ENCODE measurements at places on chromosomes 16 and 17. TPM values are rescaled to one million over a fixed set of nuclear protein-coding genes. Genes with fewer than 3 reads are reported as not detected.

DNA sequence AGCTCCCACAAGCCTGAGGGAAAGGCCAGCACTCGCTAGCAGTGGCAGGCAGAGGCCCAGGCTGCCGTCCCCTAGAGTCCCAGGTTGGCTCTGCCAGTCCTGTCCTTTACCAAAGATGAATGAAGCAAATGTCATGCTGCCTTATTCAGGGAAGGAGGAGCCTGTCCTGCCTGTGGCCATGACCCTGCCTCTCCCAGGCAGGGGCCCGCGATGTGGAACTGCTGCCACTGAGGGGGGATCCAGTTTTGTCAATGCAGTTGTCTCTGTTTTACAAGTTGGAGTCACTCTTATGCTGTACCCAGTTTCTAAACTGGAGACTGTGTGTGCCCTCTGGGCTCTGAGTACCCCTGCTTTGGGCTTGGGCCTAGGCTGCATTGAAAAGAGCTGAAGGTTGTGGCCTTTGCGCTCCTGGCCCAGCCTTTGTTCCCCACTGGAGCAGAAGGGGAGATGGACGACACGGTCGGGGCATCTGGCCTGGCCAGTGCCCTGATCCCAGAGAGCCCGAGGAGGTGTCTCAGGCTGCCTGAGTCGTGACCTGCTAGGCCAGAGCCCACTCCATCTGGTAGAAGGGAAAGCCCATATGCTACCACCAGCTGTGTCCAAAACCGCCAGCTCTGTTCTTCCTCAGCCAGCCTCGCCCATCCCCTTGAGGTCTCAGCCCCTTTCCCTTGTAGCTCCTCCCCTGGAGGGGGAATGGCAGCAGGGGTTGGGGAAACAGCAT is 5.5 kb downstream of the LIMD2 start:
- no peaks in the 10 kb centered on the region for H3K27me3 ChIP-seq
- no peak for DNase-seq
- no peak overlapping the region for H3K27ac ChIP-seq
- peaks cover 91% of the 10 kb centered on the region for H3K36me3 ChIP-seq

Gene NLRC3
- 1.6 TPM for total RNA-seq

Gene CBFB
- 22.2 TPM for total RNA-seq

GRCh38 chr16:70665113-70665694 is 18.8 kb downstream of the IL34 start:
- H3K4me1 ChIP-seq: peaks cover 7% of the 10 kb centered on the region
- H3K27me3 ChIP-seq: no peaks in the 10 kb centered on the region
- DNase-seq: no peak
- peaks cover 79% of the 10 kb centered on the region for H3K36me3 ChIP-seq
- no peak overlapping the region for H3K27ac ChIP-seq

GRCh38 chr17:17028878-17029535 is 13.2 kb upstream of the MPRIP start:
- no peak overlapping the region for H3K27ac ChIP-seq
- H3K27me3 ChIP-seq: no peaks in the 10 kb centered on the region
- no peak for DNase-seq
- H3K4me3 ChIP-seq: no peak overlapping the region

- no peaks in the 10 kb centered on the region for H3K36me3 ChIP-seq
- H3K4me3 ChIP-seq: no peak overlapping the region
- no peaks in the 10 kb centered on the region for H3K27me3 ChIP-seq
Observed at GRCh38 chr16:75062135-75062975, 54.2 kb downstream of the LDHD start.

DNA sequence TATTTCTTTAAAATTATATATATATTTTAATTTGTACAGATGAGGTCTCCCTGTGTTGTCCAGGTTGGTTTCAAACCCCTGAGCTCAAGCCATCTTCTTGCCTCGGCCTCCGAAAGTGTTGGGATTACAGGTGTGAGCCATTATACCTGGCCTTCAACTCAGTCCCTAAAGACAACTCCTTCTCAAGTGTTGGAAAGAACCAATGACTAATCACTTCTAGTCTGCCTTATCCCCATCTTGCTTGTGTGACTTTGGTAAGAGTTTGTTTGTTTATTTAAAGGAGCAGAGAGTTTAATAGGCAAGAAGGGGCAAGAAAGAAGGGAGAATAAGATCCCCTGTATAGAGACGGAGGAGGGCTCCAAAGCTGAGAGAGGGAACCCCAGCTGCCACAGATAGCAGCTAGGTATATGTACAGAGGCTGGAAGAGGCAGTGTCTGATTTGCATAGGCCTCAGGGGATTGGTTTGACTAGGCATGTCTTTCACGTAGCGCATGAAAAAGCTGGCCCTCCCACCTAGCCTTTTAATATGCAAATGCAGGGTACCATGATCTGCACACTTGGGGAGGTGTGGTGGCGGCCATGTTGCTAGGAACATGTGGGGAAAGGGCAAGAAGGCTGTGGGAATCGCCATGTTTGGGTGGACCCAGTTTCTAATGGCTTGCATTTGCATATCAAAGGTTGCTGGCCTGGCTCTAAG is 21.5 kb downstream of the ABCC1 start:
- no peak overlapping the region for H3K4me3 ChIP-seq
- no peaks in the 10 kb centered on the region for H3K27me3 ChIP-seq
- H3K36me3 ChIP-seq: no peaks in the 10 kb centered on the region
- DNase-seq: no peak
- H3K4me1 ChIP-seq: peaks cover 42% of the 10 kb centered on the region

Gene HP
- 2.9 TPM for total RNA-seq

Gene HS3ST2
- total RNA-seq: 0.32 TPM

DNA sequence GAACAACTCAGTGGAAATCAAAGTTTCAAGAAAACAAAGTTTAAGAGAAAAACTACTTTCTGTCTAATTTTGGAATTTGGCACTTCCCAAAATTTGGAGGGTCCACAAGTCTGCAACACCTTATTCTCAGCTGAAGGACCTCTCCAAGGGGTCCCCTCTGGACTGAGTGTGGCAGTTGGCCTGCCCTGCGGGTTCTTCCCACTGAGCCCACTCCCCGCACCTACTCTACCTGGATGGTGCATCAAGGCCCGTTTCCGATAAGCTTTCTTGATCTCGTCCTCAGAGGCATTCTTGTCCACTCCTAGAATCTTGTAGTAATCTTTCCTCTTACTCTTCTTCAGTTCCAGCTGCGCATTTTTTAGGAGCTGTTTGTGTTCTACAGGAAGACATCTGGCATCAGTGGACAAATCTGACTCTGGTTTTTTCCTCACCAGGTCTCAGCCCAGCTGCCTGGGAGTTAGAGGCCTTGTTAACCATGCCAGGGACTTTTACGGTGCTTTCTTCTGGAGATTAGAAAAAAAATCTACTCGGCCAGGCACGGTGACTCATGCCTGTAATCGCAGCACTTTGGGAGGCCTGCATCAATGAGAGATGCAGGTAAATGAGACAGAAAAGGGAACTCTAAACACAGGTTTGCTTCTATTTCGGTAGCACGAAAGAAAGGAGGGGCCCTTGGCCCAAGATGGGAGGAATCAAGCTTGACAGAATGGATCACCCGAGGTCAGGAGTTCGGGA is 15.6 kb downstream of the CNP start:
- no peak overlapping the region for H3K4me3 ChIP-seq
- no peak overlapping the region for H3K27ac ChIP-seq
- no peaks in the 10 kb centered on the region for H3K4me1 ChIP-seq
- DNase-seq: no peak
- H3K36me3 ChIP-seq: peaks cover 99% of the 10 kb centered on the region

DNA sequence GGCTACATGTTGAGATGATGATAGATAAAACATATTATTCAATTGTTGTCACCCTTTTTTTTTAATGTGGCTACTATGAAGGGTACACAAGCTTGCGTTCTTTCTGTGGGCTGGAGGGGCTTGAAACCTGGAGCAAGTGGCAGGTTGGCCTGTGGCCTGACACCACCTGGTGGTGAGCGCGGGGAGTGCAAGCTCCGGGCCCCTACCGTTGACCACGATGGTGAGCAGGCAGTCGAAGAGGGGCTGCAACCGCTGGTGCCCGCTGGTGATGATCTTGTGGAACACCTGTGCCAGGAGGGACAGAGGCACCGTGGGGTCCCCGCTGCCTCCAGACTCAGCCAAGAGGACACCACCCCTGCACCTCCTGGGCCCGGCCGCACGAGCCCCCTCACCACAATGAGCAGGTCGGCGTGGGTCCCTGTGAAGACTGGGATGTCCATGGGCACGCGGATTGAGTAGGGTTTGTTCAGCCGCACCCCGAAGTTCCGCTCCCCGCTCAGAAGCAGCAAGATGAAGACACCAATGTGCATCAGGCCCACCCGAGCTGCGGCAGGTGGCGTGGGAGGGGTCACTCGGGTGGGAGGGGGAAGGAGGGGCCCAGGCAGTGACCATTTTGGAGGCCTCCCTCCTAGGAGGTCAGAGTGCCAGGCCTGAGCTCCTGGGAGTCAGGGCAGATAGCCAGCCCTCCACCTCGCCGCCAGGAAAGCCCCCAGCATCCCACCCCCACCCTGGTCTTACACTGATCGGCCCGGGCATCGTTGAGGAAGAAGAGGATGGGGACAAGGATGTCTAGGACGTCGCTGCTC is 14.4 kb downstream of the HID1 start:
- peaks cover 6% of the 10 kb centered on the region for H3K4me1 ChIP-seq
- DNase-seq: peak; percentile 76
- no peak overlapping the region for H3K4me3 ChIP-seq
- no peak overlapping the region for H3K27ac ChIP-seq
- H3K36me3 ChIP-seq: peaks cover 70% of the 10 kb centered on the region

GRCh38 chr16:75225092-75225491 is 6.3 kb downstream of the CTRB1 start:
- H3K27ac ChIP-seq: no peak overlapping the region
- peaks cover 8% of the 10 kb centered on the region for H3K27me3 ChIP-seq
- H3K36me3 ChIP-seq: peaks cover 27% of the 10 kb centered on the region

Gene SLC4A1
- 2.4 TPM for total RNA-seq

GRCh38 chr17:16477255-16477654 is 14.7 kb downstream of the LRRC75A start:
- peak; percentile 41 for DNase-seq
- no peak overlapping the region for H3K27ac ChIP-seq
- H3K4me3 ChIP-seq: no peak overlapping the region
- no peaks in the 10 kb centered on the region for H3K4me1 ChIP-seq
- no peaks in the 10 kb centered on the region for H3K36me3 ChIP-seq

Gene LPCAT2
- 5.0 TPM for total RNA-seq

Gene DCUN1D3
- total RNA-seq: 12.1 TPM

Gene HOXB4
- 0.28 TPM for total RNA-seq

GRCh38 chr17:73027130-73027741 is 65.3 kb downstream of the SLC39A11 start:
- H3K27ac ChIP-seq: no peak overlapping the region
- no peaks in the 10 kb centered on the region for H3K27me3 ChIP-seq
- no peak overlapping the region for H3K4me3 ChIP-seq

DNA sequence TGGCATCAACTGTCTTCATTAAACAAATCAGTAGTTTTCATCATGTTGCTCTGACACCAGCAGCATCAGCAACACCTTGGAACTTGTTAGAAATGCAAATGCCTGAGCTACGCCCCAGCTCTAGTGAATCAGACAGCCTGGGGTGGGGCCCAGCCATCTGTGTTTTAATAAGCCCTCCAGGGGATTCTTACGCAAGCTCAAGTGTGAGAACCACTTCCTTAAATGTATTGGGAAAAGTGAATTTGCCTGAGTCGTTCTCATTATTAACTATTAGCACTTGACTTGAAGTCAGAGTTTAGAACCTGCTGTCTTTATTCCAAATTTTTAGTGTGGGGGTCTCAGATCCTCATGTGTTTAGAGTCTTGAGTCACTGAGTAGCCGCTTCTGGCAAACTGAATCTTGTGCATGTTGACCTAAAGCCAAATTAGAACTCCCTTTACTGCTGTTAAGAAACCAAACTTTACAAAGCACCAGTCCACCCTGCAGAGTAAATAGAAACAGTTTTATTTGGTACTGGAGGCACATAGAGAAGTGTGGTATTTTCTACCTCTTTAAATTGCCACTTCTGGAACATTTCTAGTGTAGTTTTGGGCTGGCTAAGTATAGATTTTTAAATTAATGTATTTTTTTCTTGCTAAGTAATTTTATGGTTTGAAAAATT is 137.4 kb upstream of the COX10 start:
- no peaks in the 10 kb centered on the region for H3K27me3 ChIP-seq
- peak overlapping the region; percentile 50 for H3K27ac ChIP-seq
- H3K4me1 ChIP-seq: no peaks in the 10 kb centered on the region
- DNase-seq: peak; percentile 67

- no peaks in the 10 kb centered on the region for H3K36me3 ChIP-seq
- no peaks in the 10 kb centered on the region for H3K4me1 ChIP-seq
- H3K27ac ChIP-seq: no peak overlapping the region
- no peak for DNase-seq
Observed at GRCh38 chr17:30557916-30558685, 80.9 kb downstream of the GOSR1 start.

GRCh38 chr16:23365602-23366240 is 63.6 kb downstream of the SCNN1B start:
- H3K36me3 ChIP-seq: no peaks in the 10 kb centered on the region
- peaks cover under 1% of the 10 kb centered on the region for H3K27me3 ChIP-seq

- H3K27me3 ChIP-seq: peaks cover 24% of the 10 kb centered on the region
- no peak overlapping the region for H3K4me3 ChIP-seq
- no peak for DNase-seq
- no peak overlapping the region for H3K27ac ChIP-seq
Observed at GRCh38 chr16:85978976-85979375, 80.0 kb downstream of the IRF8 start.

Gene CES3
- total RNA-seq: 1.9 TPM

GRCh38 chr16:22003195-22003594 is 2.3 kb upstream of the PDZD9 start:
- H3K4me1 ChIP-seq: peaks cover 12% of the 10 kb centered on the region
- no peaks in the 10 kb centered on the region for H3K36me3 ChIP-seq
- no peak overlapping the region for H3K4me3 ChIP-seq

Gene CCDC102A
- total RNA-seq: 3.7 TPM

- no peaks in the 10 kb centered on the region for H3K36me3 ChIP-seq
- H3K4me1 ChIP-seq: no peaks in the 10 kb centered on the region
- DNase-seq: no peak
- no peak overlapping the region for H3K27ac ChIP-seq
Observed at GRCh38 chr16:85265161-85265784, 153.0 kb upstream of the CIBAR2 start.

DNA sequence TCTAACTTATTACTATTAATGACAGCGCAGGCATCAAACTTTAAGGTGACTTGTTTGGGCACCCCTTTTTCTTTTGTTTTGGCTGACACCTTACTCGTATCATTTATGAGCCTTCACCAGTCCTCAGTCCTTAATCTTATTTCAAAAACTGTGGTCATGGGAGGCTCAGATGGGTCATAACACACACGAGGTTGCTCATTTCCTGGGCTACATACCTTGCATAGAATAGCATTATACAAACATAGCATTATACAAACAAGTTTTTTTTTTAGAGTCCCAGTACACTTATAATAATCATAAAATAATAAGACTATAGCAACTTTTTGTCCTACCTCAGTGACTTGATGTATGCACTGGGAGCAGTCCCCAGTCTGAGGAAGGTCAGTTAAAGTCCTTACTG is 11.2 kb upstream of the ACSF2 start:
- H3K27ac ChIP-seq: no peak overlapping the region
- H3K4me1 ChIP-seq: no peaks in the 10 kb centered on the region
- no peak for DNase-seq

All from heart right ventricle (tissue), 16 donors.